ENCODE measurements at places on chromosomes 1 and 21.

DNA sequence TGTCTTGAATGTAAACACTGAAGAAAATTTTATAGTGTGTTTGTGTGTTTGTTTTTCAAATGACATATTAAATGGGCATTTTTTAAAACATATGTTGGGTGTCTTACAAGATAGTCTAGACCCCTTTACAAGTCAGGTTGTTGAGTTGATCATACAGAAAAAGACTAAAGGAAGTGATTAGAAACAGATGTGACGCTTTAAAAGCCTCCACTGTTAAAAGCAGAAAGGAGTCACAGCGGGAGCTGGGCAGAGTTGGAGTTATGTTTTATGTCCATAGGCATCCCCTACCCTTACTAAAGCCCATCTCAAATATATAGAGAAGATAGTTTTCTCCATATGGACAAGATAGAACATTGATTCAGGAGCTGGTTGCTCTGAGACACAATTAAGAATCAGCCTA, 393.9 kb downstream of the PLPP3 start:
- H3K36me3 ChIP-seq: no peaks in the 10 kb centered on the region
- H3K27ac ChIP-seq: no peak overlapping the region
- no peaks in the 10 kb centered on the region for H3K27me3 ChIP-seq

GRCh38 chr21:41578716-41579115, 70.8 kb upstream of the TMPRSS2 start:
- no peaks in the 10 kb centered on the region for H3K36me3 ChIP-seq
- peaks cover 1% of the 10 kb centered on the region for H3K4me1 ChIP-seq
- H3K27me3 ChIP-seq: no peaks in the 10 kb centered on the region
- no peak for DNase-seq
- H3K4me3 ChIP-seq: no peak overlapping the region

DNA sequence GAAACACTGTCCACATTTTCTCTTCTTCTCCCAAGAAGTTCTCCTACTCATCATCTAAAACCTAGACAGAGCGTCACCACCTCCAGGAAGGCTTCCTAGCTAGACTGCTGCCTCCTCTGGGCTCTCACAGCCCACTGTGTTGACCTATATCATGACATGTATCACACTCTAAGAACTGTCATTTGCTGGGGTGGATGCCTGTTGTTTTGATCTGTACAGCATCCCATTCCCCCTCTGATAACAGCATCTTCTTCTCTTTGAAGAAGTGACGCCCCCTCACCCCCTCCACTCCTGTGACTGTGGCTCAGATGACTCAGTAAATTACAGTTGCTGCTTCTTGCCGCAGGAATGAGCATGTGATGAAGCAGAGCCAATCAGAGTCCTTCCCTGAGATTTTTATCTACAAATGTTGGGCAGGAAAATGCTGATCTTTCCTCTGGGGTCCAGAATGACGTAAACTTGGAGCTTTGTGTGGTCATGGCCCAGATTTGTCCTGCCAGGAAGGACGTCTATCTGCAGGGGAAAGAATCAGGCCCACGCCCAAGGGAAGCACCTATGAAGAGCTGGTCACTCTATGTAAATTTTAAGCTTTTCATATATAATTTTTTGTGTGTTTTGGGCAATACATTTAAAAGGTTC, 28.0 kb upstream of the FOXO6 start:
- no peaks in the 10 kb centered on the region for H3K27me3 ChIP-seq
- no peaks in the 10 kb centered on the region for H3K36me3 ChIP-seq
- no peaks in the 10 kb centered on the region for H3K4me1 ChIP-seq
- no peak for DNase-seq

DNA sequence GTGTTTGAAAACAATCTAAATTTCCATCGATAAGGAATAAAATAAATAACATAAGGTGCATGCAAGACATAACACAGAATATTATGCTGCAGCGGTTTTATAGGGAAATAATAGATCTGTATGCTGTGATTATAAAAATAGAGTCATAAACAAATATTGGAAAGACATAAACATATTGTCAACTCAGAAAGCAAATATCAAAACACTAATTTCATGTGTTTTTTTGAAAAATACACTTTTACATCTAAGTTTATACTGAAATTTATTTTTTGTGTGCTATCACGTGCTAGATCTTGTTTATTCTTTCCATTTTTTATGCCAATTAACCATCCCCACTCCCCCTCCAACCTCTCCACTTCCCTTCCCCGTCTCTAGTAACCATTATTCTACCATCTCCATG, 9.4 kb downstream of the OR6K3 start:
- H3K36me3 ChIP-seq: no peaks in the 10 kb centered on the region
- no peak overlapping the region for H3K27ac ChIP-seq
- DNase-seq: no peak
- H3K4me3 ChIP-seq: no peak overlapping the region
- H3K4me1 ChIP-seq: no peaks in the 10 kb centered on the region
- H3K27me3 ChIP-seq: no peaks in the 10 kb centered on the region

DNA sequence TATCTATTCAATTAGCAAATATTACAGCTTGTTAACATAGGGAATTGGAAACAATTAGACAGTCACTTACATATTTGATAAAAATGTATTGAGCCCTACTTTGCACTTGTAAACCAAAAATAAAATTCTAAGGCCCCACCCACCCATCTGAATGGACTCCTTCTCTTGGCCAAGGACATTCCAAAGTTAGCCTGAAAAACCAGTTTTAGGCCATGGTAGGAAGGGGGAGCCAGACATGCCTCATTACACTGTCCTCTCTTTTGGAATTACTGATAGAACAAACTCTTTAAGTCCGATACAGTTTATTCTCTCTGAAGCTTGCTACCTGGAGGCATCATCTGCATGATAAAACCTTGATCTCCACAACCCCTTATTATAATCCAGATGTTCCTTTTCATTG, 28.0 kb upstream of the TSPAN2 start:
- no peaks in the 10 kb centered on the region for H3K36me3 ChIP-seq
- H3K27me3 ChIP-seq: no peaks in the 10 kb centered on the region
- no peak for DNase-seq
- no peaks in the 10 kb centered on the region for H3K4me1 ChIP-seq
- H3K4me3 ChIP-seq: no peak overlapping the region

GRCh38 chr1:238281418-238281817, 390.7 kb upstream of the ZP4 start:
- H3K27me3 ChIP-seq: no peaks in the 10 kb centered on the region
- no peak overlapping the region for H3K27ac ChIP-seq
- no peaks in the 10 kb centered on the region for H3K36me3 ChIP-seq
- no peak for DNase-seq
- no peak overlapping the region for H3K4me3 ChIP-seq

GRCh38 chr1:200266871-200267270, 143.0 kb downstream of the ZNF281 start:
- H3K4me1 ChIP-seq: no peaks in the 10 kb centered on the region
- H3K27ac ChIP-seq: no peak overlapping the region
- H3K27me3 ChIP-seq: no peaks in the 10 kb centered on the region
- H3K36me3 ChIP-seq: no peaks in the 10 kb centered on the region
- no peak for DNase-seq

- H3K36me3 ChIP-seq: no peaks in the 10 kb centered on the region
- H3K27me3 ChIP-seq: no peaks in the 10 kb centered on the region
- H3K4me1 ChIP-seq: no peaks in the 10 kb centered on the region
- H3K4me3 ChIP-seq: no peak overlapping the region
Observed at GRCh38 chr1:15427280-15427666, 11.0 kb upstream of the CTRC start.

- no peaks in the 10 kb centered on the region for H3K27me3 ChIP-seq
- no peaks in the 10 kb centered on the region for H3K36me3 ChIP-seq
- H3K27ac ChIP-seq: no peak overlapping the region
- no peaks in the 10 kb centered on the region for H3K4me1 ChIP-seq
- no peak for DNase-seq
Observed at GRCh38 chr1:5709976-5710375, 282.2 kb downstream of the NPHP4 start.

GRCh38 chr1:17488995-17489767, 49.7 kb upstream of the RCC2 start:
- H3K36me3 ChIP-seq: no peaks in the 10 kb centered on the region
- H3K27me3 ChIP-seq: no peaks in the 10 kb centered on the region
- no peak overlapping the region for H3K27ac ChIP-seq
- H3K4me3 ChIP-seq: no peak overlapping the region
- DNase-seq: no peak
- 0 out of 2 replicates have a peak, but pooled peaks cover 1% of the 10 kb centered on the region for H3K4me1 ChIP-seq

GRCh38 chr1:100535264-100535663, 2.7 kb upstream of the GPR88 start:
- no peak overlapping the region for H3K27ac ChIP-seq
- peaks cover 27% of the 10 kb centered on the region for H3K27me3 ChIP-seq
- no peak overlapping the region for H3K4me3 ChIP-seq
- peaks cover 3% of the 10 kb centered on the region for H3K4me1 ChIP-seq

GRCh38 chr1:27403065-27403726, 10.8 kb downstream of the GPR3 start:
- no peak overlapping the region for H3K4me3 ChIP-seq
- DNase-seq: no peak
- no peaks in the 10 kb centered on the region for H3K27me3 ChIP-seq
- H3K36me3 ChIP-seq: no peaks in the 10 kb centered on the region

DNA sequence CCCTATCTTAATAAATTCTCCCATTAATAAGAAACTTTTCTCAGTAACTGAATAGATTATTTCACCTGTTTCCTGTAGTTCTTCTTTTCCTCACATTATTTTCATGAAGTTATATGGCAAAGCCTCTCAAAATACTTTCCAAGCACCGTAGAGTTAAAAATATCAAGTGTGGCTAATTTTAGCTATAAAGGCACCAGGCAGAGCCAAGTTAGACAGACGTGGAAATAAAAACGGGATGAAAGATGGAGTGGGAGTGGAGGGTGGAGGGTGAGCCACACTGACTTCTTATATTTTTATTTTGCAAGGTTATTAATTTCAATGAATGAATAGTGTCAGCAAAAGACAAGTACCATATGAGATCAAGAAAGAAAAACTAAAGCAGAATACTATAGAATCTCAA, 71.7 kb downstream of the ENAH start:
- peaks cover 1% of the 10 kb centered on the region for H3K4me1 ChIP-seq
- H3K36me3 ChIP-seq: no peaks in the 10 kb centered on the region
- no peak overlapping the region for H3K4me3 ChIP-seq
- H3K27me3 ChIP-seq: no peaks in the 10 kb centered on the region
- no peak overlapping the region for H3K27ac ChIP-seq
- no peak for DNase-seq

- no peaks in the 10 kb centered on the region for H3K27me3 ChIP-seq
- no peaks in the 10 kb centered on the region for H3K36me3 ChIP-seq
- no peak overlapping the region for H3K4me3 ChIP-seq
Observed at GRCh38 chr1:246667773-246668172, 56.4 kb upstream of the SCCPDH start.

- H3K36me3 ChIP-seq: no peaks in the 10 kb centered on the region
- no peaks in the 10 kb centered on the region for H3K4me1 ChIP-seq
- no peak overlapping the region for H3K4me3 ChIP-seq
- H3K27me3 ChIP-seq: no peaks in the 10 kb centered on the region
Observed at GRCh38 chr1:178630417-178630816, 94.6 kb upstream of the RALGPS2 start.

DNA sequence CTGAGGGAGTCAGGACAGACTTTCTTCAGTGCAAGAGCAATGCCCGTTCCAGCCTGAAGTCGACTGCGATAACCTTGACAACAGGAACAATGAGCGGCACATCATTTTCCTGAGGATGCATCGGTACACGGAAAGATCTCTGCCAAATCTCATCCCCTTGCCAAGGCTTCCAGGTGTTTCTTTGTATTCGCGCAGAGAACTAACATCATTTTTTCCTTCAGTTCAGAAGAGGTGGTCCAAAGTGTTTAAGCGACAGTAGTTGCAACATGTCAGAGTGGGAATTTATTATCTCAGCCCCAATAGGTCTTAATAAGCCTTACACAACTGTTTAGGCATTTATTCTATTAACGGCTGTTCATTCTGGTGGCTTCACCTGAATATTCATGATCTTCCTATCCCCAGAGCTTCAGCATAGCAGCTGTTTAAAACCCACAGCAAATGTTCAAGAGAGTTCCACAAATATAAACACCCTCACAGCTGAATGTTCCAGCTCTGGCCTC, 129.7 kb upstream of the NFIA start:
- DNase-seq: no peak
- no peak overlapping the region for H3K4me3 ChIP-seq
- peaks cover 2% of the 10 kb centered on the region for H3K4me1 ChIP-seq

DNA sequence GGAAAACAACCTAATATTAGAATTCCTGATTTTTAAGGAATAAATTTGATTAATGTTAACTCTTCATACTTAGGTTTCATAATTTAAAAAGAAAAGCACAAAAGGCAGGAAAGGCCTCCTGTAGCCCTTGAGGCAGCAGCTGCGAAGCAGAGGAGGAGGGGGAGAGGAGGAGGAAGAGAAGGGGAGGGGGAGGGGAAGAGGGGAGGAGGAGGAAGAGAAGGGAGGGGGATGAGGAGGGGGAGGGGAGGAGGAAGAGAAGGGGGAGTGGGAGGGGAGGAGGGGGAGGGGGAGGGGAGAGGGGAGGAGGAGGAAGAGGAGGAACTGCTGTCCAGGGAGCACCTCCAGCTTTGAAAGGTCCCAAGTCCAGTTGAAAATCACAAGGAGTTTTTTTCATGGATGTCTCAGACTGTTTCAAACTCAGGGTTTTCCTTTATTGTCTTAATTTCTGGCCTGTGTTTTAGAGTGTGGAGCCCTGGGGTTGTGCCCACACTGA, 35.1 kb upstream of the DIP2A start:
- H3K27me3 ChIP-seq: no peaks in the 10 kb centered on the region
- no peak overlapping the region for H3K4me3 ChIP-seq
- H3K27ac ChIP-seq: no peak overlapping the region
- H3K4me1 ChIP-seq: peaks cover 5% of the 10 kb centered on the region

- no peaks in the 10 kb centered on the region for H3K4me1 ChIP-seq
- no peak overlapping the region for H3K4me3 ChIP-seq
- H3K36me3 ChIP-seq: no peaks in the 10 kb centered on the region
- H3K27me3 ChIP-seq: no peaks in the 10 kb centered on the region
Observed at GRCh38 chr1:65729259-65729658, 63.4 kb upstream of the PDE4B start.

DNA sequence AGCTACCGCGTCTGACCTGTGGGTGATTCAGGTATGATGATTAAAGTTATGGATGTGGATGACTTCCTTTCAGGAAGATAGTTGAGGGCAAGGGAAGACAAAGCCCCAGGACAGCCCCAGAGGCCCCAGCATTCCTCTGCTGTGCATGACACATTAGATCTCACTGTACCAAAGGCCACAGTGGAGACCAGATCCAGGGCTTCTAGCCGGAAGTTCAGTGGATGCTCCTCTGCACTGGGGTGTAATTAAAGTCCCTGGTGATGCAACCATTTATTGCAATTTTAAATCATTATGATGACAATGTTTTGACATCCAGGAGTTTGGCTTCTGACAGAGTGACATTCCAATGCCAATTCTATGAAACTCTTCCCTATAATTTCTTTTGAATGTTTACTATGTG, 5.0 kb downstream of the C4BPA start:
- H3K4me1 ChIP-seq: no peaks in the 10 kb centered on the region
- no peak overlapping the region for H3K27ac ChIP-seq
- no peak overlapping the region for H3K4me3 ChIP-seq
- no peaks in the 10 kb centered on the region for H3K36me3 ChIP-seq
- no peak for DNase-seq
- no peaks in the 10 kb centered on the region for H3K27me3 ChIP-seq

Measured in iPS DF 6.9 (cell line).